ENCODE measurements at places on chromosomes 11 and 22.

- DNase-seq, result no peak
These were observed 19.9 kb downstream of the TP53I11 start for GRCh38 chr11:44930588-44931302.

- no peak for DNase-seq
These were observed 25.5 kb downstream of the PTPRJ start for GRCh38 chr11:48005831-48006270.

DNA sequence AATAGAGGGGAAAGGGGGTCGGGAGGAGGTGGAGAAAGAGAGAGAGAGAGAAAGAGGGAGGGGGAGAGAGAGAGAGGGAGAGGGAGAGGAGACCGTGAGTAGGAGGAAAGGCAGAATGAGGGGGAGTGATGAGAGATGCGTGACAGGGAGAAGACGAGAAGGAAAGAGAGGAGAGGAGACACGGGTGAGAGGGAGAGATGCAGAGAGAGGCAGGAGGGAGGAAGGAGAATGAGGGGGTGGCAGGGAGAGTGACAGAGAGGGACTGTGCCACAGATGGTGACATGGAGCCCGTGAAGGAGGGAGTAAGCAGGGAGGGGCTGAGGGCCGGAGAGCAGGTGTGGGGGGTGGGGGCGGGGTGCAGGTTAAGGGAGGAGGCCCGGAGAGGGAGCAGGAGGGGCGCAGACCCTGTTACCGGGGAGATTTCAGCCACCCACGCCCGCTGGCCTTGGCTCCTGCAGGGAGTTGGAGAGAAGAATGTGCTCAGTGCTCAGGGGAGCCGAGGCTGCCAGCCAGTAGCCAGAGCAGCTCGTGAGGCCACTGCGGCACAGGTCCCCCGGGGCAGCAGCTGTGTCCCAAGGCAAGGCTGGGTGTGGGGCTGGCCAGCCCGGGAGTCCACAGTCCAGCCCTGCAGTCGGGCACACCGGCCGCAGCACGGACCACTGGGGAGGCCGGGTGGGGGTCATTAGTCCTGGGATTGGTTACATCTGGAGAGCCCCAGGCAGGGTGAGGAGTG is at the start of gene SSTR3:
Gene SSTR3, minus strand, starts transcription at position 304 of the 733 bp plus-strand sequence. CDS start 4,674 bp downstream, outside the sequence.
- no peak for DNase-seq

DNA sequence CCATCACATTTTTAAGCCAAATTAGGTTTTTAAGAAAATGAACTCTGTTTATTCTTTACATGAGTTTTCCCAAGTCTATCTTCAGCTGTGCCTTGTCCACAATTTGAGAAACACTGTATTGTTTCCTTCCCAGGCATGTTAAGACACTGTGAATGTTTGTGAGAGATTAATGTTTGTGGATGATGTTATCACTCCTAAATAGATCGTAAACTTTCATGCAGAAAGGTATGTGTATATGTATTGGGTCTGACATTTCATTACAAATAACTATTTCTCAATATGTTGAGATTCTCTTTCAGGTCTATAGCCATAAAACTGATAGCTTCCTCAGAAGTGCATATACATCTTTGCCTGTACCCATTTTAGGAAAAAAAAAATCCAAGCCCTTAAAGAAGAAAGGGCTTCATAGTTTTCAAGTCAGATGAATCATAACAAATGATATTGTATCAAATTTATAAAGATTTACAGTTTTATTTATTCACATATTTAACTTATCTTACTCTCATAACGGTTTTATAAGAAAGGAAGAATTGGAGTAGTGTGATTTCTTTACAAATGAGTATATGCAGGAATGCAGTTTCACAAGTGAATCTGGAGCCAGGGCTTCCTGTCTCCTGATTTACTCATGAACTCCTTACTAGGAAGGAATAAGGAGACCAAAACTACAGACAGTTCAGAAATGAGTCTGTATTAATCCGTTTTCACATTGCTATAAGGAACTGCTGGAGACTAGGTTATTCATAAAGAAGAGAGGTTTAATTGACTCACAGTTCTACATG is 11.2 kb downstream of the OR8D1 start:
- no peak for DNase-seq

- DNase-seq, result no peak
These were observed 814.3 kb downstream of the METTL15 start for GRCh38 chr11:28922386-28922981.

DNA sequence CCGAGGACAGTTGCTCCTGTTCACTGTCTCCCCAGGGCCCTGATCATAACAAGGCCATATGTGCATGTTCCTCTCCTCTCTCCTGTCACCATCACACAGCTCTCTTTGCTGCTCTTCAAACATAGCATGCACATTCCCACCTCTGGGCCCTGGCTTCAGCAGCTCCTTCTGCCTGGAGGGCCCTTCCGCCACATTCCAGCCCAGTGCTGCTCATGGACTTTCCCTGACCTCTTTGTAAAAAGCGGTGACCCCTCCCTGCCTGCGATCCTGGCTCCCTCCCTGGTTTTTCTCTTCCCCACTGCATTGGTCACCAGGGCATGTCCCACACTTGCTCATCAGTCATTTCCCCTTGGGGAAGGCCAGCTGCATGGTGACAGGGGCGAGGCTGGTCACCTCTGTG is 98.2 kb downstream of the MYO18B start:
- no peak for DNase-seq

GRCh38 chr11:12269446-12270214 is 107.7 kb upstream of the PARVA start:
- no peak for DNase-seq

GRCh38 chr11:27141576-27141975 is 101.0 kb downstream of the BBOX1 start:
- DNase-seq, result no peak

GRCh38 chr11:19453651-19454257 is 213.0 kb upstream of the E2F8 start:
- DNase-seq, result no peak

GRCh38 chr11:107777110-107777509 is 65.3 kb upstream of the SLN start:
- no peak for DNase-seq

- no peak for DNase-seq
These were observed 27.4 kb downstream of the RPL3 start for GRCh38 chr22:39292031-39292462.

DNA sequence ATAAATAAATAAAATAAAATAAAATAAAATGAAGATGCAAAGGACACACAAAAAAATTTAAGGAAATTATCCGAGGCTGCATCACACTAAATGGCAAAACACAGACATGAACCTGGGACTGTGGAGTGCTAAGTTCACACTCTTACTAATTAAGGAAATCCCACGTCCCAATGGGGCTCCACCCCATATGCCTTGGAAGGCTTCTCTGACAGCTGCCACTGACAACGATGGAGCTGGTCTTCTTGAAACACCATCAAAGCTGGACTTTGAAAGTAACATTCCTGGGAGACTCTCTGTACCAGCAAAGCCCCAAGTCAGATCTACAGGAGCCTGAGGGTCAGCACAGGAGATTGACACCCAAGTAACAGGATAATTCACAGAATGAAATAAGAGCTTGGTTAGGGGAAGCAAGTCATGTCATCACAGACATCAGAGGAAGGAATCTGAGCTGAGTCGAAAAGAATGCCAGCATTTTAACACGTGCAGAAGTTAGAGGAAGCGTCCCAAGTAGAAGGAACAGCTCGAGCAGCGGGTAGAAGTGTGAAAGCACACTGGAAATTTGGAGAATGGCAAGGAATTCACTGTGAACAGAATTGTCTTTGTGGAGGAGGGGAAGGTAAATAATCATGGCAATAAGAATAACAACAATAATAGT is 13.8 kb downstream of the TPST2 start:
- DNase-seq, result no peak

DNA sequence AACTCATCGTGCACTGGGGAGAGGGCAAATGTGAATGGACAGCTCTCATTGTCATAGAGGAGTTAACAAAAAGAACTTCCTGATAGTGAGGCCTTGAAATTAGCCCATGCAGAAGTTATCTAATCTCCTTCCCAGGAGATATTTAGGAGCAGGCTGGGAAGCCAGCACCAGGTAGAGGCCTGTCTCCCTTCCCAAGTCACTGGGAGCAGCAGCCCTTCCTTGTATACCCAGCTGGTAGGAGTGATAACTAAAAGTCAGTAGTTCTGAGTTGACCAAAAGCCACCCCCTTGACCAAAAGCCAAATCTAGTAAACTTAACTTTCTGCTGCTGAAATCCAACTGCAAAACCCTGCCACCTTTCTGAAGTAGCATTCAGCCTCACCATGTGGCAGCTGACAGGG is 1.4 kb upstream of the BACE1-AS start:
- DNase-seq, result no peak

DNA sequence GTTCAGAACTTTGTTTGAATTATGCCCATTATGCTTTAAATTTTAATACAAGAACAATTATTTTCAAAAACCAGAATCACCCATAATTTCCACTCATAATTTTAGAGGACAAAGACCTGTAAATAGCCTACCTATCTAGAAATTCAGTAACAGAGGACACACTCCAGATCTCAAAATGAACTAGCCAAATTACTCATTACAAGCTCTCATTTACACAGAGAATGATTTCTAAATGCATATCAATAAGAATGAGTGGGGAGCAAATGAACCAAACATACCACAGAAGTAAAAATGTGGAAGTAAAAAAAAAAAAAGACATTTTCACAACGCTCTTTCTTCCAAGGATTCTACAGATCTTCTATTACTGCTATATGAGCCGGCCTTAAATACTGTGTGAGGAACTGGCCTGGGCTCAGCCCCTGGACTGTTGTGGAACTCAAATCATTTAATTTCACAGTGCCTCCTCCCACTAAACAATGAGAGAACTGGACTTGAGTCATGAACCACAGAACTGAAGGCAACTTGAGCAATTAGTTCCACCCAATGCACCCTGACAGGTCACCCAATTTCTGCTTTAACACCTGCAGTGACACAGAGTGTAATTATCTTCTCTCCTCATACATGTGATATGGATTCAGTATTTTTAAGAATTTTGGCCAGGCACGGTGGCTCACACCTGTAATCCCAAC is 8.0 kb downstream of the MRTFA start:
- no peak for DNase-seq

- DNase-seq, result no peak
These were observed at the start of gene HORMAD2 for GRCh38 chr22:30079952-30080533. HORMAD2 (plus strand) TSS chr22:30080464; CDS start chr22:30093953, 13,489 bp downstream.

- no peak for DNase-seq
These were observed 32.2 kb upstream of the AQP11 start for GRCh38 chr11:77557553-77557952.

GRCh38 chr11:120196826-120197225 is 14.0 kb upstream of the OAF start:
- DNase-seq, result no peak

- DNase-seq, result no peak
These were observed 266.0 kb upstream of the MTNR1B start for GRCh38 chr11:92703449-92703830.

DNA sequence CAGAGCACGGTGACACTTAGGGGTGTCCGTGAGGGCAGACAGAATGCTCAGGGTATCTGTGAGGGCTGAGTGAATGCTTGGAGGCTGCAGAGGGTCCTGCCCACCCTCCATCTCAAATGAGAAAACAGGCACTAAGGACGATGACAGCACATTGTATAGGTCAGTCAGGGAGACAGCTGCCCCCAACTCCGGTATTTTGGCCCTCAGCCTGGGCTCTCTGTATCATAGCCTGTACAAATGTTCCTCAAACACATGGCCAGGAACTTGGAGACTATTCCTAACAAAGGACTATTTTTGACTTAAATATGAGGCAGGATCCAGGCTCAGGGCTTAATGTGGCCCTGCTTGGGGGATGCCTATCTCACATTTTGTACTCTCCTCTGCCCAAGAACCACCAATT is 145.4 kb downstream of the OPCML start:
- no peak for DNase-seq

- DNase-seq, result no peak
These were observed 157.4 kb downstream of the NAV2 start for GRCh38 chr11:19869946-19870589.

- no peak for DNase-seq
These were observed 114.1 kb downstream of the LARGE1 start for GRCh38 chr22:33806191-33806590.

- DNase-seq, result peak; percentile 14
These were observed 32.4 kb downstream of the EIF3F start for GRCh38 chr11:8019314-8020243.

Measured in effector memory CD4-positive, alpha-beta T cell (primary cell).